ENCODE measurements at places on chromosomes 2 and 18.

GRCh38 chr2:61952288-61952687, 46.8 kb downstream of the COMMD1 start:
- no peak for DNase-seq

- peak; percentile 5 for DNase-seq
Measured at GRCh38 chr2:190328573-190329147, 9.0 kb upstream of the HIBCH start.

GRCh38 chr2:30031184-30031583, 109.8 kb upstream of the ALK start:
- no peak for DNase-seq

DNA sequence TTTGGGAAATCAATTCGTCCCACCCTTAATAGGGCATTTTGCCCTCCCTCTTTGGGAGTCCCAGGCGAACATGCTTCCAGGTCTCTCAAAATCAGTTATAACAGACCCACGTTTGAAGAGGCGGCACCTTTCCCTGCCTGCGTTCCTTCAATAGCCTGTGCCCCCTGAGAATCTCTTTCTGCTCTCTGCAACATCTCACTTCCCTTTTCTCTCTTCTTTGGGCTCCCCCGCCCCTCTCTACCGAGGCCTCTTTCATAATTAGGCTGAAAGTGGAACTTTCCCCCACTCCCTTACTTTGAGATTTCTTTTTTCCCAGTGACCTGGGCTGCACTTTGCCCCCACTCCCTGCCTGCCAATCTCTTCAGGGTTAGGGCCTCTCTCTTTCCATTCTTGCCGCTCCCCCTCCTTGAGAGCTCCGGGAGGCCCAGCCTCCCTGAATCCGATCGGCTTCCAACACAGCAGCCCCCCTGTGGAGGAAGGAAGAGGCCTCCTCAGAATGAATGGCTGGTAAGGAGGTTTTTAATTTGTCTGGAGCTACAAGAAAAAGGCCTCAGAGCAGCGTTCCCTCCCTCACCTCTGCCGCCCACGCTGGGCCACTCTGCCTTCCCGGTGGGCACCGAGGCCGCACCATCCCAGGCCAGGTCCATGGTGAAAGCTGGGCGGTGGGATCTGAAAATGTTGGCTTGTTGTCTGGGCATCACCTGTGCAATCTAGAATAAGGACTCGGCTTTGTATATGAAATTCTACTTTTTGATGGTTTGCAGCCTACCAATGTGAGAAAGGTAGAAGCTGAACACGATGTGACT, 162.6 kb upstream of the SIX3 start:
- DNase-seq = peak; percentile 76

- DNase-seq = no peak
Measured at GRCh38 chr2:151796774-151797173, 31.4 kb downstream of the ARL5A start.

GRCh38 chr2:238598802-238599530, 172.2 kb downstream of the ASB1 start:
- no peak for DNase-seq

DNA sequence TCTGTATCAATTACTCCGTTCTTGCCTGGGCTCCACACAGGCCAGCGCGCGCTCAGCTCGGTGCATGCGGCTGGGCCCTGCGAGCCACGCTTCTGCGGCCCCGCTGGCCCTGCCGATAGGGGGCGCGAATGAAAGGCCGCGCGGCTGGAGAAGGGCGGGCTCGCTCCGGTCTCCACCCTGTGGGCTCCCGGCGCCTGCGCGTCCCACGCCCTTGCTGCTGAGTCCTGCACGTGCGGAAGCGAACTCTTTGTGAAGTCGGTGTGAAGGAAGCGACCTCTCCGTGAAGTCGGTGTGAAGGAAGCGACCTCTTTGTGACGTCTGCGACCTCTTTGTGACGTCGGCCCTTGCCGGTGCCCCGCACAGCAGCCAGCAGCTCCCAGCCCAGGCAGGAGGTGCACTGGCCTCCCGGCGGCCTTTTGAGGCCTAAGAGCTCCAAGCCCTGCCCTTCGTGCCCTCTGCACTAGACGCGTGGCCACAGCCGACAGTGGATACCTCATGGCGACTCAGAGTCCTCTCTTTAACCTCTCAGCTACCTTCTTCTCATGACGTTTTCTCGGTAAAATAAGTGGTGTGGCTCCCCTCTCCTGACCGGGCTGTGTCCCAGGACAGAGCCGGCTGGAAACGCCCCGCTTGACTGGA, 391.9 kb upstream of the RAB6C start:
- DNase-seq = no peak

- DNase-seq = peak; percentile 68
Measured at GRCh38 chr18:45686891-45687611, 36.9 kb upstream of the SLC14A1 start.

DNA sequence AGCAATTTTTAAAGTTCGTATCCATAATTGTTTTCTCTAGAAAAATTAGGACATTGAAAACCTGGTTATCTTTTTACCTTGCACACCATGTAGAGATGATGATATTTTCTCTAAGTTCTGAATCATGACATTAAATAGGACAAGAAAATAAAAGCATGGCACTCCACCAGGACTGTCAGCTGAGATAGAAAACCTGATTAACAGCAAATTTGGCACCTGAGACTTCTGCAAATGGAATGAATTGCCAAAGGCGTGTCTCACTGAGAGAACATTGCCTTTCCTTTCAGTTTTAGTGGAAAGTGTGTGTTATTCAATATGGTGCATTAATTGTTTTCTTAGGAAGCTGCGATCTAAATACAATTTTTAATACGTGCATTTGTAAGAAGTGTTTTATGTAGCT, 164.7 kb downstream of the LRRC30 start:
- no peak for DNase-seq

- DNase-seq = no peak
Measured at GRCh38 chr18:76621226-76621625, 126.2 kb upstream of the ZNF516 start.

DNA sequence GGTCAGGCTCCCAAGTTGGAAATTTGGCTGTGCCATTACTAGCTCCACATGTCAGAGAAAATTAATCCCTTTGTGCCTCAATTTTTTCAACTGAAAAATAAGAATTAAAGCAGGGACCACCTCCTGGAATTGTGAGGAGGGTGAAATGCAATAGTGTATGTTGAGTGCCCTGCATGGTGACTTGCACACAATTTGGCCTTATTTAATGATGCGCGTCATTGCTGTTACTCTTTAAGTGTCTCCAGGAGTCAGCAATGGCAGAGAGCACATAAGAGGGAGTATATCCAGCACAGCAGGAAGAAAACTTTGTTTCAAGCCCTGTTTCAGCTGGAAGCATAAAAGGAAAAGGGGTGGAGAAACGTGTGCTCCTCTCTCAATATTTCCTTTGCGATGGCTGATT, 215.8 kb downstream of the ALK start:
- no peak for DNase-seq

DNA sequence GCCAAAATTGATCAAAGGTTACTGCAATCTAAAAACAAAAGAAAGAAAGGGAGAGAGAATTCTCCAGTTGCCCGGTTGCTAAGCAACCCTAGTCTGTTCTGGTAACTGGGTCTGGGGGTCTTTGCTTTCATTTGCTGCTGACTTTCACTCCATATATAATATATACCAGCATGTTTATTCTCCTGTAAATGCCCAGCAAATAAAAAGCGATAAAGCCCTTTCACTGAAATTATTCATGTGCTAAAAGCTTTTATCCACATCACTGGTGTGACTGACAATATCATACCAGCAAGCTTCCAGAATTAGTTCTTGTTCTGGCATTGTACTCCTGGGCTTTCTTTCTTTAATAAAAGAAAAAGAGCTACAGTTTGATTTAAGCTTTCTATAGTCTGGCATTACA, 75.5 kb upstream of the ST8SIA3 start:
- DNase-seq = no peak

DNA sequence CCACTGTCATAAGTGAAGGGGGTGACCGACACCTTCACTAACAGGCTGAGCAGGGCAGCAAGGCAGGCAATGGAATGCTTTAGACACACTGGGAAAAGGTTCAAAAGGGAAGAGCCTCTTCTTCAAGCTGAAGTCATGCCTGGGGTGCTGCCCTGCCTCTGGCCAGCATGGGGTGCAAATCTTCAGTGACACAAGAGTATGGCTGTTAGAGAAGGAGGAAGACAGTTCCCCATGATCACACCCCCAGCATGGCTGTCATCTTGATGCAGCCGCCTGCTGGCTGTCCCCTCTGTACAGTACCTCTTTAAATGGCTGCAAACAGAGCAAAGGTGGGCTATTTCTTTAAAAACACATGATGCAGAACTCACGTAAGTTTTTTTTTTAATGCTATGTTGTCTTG, 71.9 kb downstream of the INPP4A start:
- peak; percentile 38 for DNase-seq

GRCh38 chr18:36627637-36628036, 201.2 kb downstream of the TPGS2 start:
- DNase-seq = no peak

DNA sequence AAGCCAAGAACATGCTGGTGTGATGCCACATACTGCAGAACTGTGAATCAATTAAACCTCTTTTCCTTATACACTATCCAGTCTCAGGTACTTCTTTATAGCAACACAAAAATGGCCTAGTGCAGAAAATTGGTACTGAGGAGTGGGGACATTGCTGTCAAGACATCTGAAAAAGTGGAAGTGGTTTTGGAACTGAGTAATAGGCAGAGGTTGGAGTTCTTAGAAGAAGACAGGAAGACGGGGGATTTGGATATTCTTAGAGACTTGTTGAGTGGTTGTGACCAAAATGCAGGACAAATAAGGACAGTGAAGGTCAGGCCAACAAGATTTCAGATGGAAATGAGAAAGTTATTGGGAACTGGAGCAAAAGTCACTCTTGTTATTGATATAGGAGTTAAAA, 31.3 kb upstream of the CDH2 start:
- peak; percentile 17 for DNase-seq

- DNase-seq = no peak
Measured at GRCh38 chr2:83959266-83959665, 499.8 kb downstream of the SUCLG1 start.

GRCh38 chr2:23926290-23926749, 603 bp downstream of the ATAD2B start:
- DNase-seq = no peak

- no peak for DNase-seq
Measured at GRCh38 chr2:105870858-105871257, 126.1 kb downstream of the NCK2 start.

DNA sequence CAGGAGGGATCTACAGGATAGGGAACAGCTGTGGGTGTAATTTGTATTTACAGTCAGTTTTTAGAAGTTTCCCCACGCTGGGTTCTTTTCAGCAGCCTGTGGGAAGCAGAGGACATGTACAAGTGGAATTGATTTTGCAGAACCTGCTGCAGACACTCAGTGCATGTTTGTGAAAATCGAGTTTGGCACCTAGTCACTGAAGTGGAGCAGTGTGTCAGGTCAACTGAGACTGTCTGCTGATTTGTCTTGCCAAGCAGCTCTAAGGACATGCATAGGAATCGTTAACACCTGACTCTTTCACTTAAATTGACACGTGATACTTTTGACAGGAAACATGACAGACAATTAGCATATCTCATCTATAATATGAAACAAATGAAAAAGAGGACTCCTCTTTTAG, 416.6 kb downstream of the TMX3 start:
- no peak for DNase-seq

DNA sequence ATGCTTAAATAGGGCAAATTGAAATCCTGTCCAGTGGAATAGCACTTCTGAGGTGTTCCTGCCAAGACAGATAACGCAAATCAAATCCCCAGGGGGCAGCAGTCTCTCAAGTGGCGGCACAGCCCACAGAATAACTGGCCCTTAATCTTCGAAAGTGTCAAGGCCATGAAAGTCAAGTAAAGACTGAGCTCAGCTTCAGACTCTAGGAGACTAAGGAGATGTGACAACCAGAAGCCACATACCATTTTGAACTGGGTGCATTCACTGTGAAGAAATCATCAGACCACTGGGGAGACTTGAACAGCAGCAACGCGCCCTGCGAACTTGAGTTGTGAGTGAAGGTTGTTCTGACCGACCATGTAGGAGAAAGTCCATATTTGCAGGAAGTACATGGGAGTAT, 66.0 kb upstream of the ASAP2 start:
- no peak for DNase-seq

DNA sequence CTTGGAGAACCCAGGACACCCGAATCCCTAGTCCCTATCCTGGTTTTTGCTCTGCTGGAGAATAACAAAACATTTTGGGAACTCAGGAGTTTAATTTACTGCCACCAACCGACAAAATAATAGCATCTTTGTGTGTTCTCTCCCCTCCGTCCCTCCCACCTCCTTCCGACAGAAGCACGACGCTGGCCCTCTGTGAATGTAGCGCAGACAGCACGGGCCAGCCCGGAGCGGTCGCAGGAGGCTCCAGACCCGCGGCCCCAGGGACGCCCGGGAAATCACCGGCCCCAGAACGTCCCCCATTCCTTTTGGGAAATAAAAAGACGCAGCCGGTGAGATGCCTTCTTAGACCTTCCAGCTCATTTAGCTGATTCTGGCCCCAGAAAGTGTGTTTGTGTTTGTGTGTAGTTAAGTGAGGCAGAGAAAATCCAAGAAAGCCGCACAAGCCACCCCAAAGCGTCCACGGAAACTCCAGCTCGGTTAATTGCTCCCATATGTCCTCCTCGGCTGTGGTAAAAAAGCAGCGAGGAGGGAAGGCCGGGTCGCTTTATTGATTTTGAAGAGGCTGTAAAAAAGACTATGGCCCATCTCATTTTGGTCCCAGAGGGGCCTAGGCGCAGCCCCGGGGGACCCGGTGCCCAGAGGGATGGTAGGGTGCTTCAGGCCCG, 577 bp upstream of the TANC1 start:
- DNase-seq = no peak

- DNase-seq = no peak
Measured at GRCh38 chr18:45901654-45902210, 65.4 kb downstream of the EPG5 start.

DNA sequence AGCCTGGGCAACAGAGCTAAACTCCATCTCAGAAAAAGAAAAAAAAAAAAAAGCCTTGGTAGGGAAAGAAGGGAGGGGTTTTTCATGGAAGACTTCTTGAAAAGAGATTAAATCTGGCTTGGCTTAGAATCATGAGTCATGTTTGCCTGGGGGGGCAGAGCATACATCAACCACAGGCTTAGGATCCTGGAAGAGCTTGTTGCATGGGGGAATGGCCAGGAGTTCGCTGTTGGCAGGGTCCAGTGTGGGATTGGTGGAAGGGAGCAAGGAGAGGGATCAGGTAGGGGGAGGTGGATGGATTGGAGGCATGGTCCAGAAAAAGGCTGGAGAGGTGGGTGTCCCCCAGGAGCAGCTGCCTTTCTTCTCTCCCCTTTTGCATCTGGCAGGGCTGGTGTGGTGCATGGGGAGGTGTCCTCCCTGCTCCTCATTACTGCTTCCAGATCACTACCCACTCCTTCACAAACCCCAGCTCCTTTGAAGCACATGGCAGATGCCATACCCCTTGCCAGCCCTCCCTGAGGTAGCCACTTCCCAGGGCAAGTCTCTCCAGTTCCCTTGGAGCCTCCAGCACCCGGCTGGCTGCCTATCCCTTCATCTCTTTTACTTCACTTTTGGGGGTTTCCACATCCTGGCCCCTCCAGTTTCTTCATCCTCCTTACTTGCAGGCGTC, 2.5 kb downstream of the ARMC9 start:
- no peak for DNase-seq

- DNase-seq = no peak
Measured at GRCh38 chr2:119679526-119679837, 481 bp downstream of the TMEM177 start.

All from inflammatory macrophage treated with lipopolysaccharide for 1 hour (primary cell).